Left lobe of liver (tissue), 2 donors: ENCODE measurements at places on chromosomes 11 and 22. TPM values are rescaled to one million over a fixed set of nuclear protein-coding genes. Genes with fewer than 3 reads are reported as not detected.

The EIF3M gene
- 63.4 TPM for total RNA-seq

The MAJIN gene
- not detected for total RNA-seq

The TIMM10 gene
- 39.3 TPM for total RNA-seq

The DEFB131B gene
- total RNA-seq: not detected

The TMPRSS4 gene
- total RNA-seq: not detected

The FAM180B gene
- total RNA-seq: not detected

The DBX1 gene
- total RNA-seq: not detected
